ENCODE measurements at places on chromosomes 11 and 22.
A peak's percentile ranks its signal among the peaks of the same experiment; 100 is the strongest.

GRCh38 chr11:121930004-121930965 lies 185.7 kb downstream of the BLID start:
- peak; percentile 46 for DNase-seq

DNA sequence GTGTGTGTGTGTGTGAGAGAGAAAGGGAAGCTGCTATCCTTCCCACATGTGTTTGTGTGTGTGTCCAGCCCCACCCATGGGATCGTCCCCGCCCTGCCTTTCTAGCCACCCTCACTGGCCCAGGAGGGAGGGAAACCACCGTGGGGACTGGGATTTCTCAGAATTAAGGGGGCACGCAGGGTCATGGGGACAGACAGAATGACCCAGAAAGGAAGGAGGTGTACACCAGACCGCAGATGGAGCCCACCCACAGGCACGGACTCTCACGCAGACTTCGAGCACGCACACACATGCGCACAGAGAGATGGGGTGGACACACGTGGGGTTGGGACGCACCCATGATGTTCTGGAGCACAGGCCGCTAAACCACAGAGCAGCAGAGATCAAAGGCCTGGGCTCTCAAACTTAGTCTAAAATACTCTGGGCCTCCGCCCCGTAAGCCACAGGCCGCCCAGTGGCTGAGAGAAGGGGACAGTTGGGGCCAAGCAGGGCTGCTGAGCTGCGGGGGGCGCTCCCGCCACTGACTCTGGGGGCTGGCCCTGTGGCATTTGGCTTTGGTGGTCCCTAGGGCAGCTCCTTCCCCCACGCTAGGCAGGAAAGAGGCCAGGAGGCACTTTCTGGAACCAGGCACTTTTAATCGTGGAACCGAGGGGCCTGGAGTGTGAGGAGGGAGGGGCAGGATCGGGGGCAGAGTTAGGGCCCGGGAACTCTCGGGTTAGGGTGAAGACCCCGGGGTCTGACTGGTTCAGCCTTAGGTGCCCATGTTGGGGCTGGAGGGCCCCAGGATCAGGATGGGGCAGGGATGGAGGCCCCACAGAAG lies 1.5 kb downstream of the IFITM5 start:
- DNase-seq, result no peak

DNA sequence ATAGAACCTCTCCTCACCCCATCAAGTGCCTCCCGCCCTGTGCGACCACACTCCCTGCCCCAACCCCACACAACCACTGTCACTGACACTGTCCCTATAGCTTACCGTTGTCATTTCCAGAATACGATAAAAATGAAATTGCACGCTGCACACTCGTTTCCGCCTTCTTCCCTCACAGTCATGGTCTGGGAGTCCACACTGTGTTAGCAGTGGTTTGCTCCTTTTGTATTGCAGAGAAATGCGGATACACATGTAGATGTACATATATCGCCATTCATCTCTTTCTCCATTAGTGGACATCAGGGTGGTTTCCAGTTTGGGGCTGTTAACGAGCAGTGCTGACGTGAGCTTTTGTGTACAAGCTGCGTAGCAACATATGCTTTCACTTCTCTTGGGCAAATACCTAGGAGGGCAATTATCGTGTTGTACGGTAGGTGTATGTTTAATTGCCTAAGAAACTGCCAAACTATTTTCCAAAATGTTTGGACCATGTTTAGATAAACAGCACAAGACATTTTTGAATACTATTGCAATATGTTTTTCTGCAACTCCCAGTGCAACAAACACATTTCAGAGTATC lies 59.2 kb upstream of the CD5 start:
- no peak for DNase-seq

DNA sequence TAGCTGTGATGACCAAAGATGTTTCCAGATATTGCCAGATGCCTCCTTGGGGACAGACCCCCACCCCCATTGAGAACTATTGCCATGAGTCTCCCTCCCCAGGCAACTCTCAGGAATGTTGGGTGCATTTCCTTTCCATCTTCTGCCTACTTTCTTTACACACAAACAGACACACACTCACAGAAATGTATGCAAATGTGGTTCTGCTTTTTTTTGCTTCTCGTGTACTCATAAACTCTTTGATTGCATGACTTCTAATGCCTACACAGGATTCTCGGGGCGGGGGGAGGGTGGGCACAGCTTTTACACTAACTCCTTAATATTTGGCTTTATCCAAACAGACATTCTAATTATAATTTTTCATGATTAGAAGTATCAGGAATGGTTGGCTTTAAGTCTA lies 53.3 kb upstream of the SUSD2 start:
- no peak for DNase-seq

DNA sequence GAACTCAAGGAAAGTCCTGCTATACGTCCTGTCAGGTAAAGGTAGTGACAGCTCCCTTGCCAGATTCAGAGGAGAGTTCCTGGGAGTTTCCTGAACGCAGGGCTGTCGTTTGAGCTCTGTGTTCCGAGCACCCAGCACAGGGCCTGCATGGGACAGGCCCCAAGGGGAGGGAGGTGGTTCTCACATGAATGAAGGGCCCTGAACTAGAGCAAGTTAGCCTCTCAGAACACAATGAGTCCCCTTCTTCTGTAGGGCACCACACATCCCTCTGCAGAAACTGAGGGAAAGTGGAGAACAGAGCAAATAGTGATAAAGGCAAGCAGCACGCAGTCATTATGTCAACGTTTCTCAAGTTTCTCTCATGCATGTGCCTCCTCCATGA lies 35.3 kb downstream of the NEU3 start:
- no peak for DNase-seq

DNA sequence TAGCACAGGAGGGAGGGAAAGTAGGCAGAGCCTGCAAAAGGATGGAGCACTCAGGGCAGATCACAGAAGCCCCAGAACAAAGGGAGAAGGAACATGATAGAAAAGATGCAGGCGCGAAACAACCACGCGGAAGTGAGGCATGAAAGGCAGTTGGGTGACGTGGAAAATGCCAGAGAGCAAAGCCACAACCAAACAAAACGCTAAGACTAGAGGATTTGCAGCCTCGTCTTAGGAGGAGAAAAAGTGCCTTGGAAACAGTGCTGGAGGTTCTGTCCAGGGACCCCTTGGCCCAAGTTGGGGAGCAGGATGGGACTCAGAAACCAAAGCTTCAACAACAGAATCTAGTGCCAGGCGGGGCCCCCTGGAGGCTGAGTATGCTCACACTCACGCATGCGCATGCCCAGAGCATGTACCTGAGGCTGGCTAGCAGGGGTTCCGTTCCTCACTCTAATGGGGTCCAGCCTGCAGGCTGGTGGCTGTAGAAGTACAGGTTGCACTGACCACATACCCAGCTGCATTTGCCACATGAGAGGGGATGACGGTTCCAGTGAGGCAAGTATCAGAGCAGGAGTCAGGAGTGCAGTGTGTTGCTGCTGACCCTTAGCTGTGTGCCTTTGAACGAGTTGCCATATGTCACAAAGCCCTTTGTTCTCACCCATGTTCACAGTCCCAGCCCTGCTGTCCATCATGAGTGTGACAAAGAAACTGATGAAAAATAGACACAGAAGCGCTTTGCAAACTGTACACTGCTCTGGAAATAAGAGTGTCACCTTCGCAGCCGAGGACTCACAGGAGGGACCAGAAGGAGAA lies 568.6 kb upstream of the CADM1 start:
- no peak for DNase-seq

DNA sequence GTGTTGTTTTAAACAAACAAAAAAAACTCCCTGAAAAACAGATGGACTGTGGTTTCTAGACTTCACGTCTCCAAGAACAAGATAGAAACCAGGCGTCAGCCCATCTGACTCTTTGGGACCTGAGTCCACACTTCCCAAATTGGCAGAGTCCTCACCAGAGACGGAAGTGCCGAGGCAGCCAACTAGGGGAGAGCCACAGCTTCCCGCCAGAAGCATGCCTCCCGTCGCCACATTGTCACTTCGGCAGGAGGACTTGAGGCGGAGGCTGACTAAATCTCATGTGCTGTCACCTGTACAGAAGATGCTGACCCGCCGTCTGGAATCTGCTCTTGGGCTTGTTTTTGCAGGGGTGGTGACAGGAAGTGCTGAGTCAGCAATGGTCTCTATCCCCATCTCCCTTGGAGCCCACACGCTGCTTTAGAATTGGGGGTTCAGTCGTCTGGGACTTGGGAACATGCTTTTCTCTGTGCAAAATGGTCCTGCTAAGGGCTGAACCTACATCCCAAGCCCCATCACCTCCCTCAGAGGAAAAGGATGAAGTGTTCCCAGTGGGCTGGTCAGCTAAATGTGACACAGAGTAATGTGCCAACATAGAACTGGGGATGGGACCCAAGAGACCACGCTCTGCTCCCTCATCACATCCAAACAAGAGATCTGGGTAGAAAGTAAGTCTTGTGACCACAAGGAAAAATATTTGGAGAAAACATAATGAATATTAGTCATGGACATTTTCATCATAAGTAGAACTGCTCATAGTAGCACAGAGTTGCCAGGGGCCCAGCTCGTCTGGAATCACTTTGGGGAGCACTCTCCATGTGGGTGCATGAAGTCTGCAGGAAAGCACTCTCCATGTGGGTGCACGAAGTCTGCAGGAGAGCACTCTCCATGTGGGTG lies 152.9 kb downstream of the SNX19 start:
- no peak for DNase-seq

GRCh38 chr11:62445314-62445740 lies 26.5 kb downstream of the SCGB1A1 start:
- peak; percentile 82 for DNase-seq

DNA sequence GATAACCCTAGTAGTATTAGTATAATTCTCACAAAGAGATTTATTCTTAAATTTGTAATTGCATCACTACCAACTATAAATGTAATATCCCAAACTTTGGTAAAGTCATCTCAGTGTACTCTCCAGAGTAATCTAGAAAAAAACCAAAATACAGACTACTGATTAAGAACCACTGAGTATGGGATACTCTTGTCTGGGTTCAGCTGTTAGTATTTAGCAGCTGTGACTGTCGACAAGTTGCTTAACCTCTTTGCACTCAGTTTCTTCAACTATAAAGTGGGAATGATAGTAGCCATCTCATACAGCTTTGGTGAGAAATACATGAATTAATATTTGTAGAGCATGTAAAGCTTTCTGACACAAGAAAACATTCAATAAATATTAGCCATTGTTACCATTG lies 35.3 kb downstream of the C11orf65 start:
- no peak for DNase-seq

GRCh38 chr11:22860241-22860640 lies at the start of gene CCDC179:
Gene CCDC179, minus strand, starts transcription at chr11:22860474. Its CDS starts 53 bp downstream, at chr11:22860421.
- DNase-seq, result no peak

GRCh38 chr11:80515097-80515496 lies 1074.3 kb upstream of the TENM4 start:
- no peak for DNase-seq

- DNase-seq, result no peak
These were observed 72.8 kb downstream of the FLI1 start for GRCh38 chr11:128766591-128767081.

DNA sequence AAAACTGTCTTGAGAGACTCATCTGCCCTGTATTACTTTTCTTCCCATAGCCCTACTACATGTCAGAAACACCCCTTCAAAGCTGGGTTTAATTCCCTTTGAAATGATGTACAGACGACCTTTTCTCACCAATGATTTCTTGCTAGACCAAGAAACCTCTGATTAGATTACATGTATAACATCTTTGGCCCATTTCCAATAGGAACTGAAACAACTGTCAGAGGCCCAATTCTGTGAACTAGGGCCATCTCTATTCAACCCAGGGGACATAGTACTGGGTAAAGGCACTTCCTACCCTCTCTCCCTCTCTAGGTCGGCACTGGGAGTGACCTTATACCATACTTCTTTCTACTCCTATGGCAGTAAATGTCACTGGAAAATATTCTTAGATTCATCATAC lies 19.4 kb downstream of the NPAT start:
- no peak for DNase-seq

DNA sequence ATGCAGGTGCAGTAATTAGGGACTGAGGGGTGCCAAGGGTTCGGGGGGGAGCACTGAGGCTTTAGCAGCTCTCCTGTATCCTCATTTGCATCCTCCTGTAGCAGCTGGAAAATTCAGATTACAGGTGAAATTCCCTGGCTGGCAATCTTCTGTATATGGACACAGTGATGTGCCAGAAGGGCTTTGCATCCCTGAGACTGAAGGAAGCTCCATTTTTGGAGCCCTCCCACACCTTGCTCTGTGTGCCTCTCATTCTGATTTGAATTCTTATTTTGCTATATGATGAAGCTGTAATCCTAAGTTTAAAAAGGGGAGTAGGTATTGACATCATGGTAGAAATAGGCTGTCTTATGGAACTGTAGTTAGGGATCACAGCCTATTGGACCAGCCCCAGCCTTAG lies 46.6 kb downstream of the SCN3B start:
- no peak for DNase-seq

DNA sequence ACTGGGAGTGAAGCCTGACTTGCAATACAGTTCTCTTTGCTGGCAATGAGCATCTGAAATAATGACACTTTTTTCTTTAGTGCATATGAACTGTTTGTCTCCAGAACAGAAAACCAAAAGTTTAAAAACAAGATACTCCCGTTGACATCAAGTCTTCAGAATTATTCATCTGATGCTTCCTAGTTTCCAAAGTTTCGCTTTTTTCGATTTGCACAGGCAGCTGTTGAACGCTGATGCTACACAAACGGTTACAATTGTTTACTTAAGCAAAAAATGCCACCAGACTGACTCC lies 612 bp upstream of the BIRC2 start:
- DNase-seq, result no peak

- no peak for DNase-seq
These were observed 37.7 kb upstream of the H19 start for GRCh38 chr11:2035382-2035781.

DNA sequence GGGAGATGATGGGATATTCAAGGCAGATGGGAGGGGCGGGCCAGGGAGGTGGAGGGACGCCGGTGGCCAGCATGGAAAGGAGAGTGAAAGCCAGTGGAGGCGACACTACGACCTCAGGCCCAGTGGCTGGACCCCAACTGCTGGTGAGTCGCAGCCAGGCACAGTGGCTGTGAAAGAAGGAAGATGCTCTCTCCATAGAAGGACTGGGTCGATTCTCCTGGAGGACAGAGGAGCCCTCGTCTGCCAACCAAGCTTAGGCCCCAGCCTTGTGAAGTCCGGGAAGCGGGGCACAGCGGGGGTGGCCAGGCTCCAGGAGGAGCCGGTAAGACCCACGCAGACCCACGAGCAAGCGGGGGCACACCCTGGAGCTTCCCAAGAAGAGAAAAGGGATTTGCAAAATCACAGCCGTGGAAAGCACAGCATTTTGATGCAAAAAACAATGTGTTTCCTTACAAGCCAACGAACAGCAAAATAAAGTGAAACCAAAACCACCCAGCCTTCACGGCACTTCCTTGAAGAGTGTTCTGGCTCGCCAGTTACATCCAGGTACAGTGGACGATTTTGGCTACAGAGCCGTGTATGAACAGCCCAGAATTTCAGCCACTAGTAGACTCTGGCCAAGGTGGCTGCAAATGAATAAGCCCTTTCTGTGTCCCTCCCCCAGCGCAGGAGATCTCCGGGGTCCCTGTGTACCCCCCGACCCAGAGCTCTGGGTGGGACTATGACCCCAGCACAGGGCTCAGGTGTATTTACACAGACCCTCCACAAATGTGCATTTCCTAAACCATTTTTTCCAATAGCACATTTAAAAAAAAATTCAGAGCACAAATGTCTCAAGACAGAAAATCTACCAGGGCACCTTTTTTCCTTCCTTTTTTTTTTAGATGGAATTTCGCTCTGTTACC lies 96.9 kb downstream of the TRMU start:
- DNase-seq, result no peak
